Thoracic aorta (tissue), 2 donors: ENCODE measurements at places on chromosomes 3 and 15.

DNA sequence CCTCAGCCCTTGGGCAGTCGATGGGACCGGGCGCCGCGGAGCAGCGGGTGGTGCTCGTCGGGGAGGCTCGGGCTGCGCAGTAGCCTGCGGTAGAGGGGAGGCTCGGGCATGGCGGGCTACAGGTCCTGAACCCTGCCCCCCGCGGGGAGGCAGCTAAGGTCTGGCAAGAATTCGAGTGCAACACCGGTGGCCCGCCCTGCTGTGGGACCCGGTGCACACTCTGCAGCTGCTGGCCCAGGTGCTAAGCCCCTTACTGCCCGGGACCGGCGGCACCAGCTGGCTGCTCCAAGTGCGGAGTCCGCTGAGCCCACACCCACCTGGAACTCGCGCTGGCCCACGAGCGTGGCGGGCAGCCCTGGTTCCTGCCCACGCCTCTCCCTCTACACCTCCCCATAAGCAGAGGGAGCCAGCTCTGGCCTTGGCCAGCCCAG lies 377.7 kb upstream of the RBMS3 start:
- DNase-seq: no peak

DNA sequence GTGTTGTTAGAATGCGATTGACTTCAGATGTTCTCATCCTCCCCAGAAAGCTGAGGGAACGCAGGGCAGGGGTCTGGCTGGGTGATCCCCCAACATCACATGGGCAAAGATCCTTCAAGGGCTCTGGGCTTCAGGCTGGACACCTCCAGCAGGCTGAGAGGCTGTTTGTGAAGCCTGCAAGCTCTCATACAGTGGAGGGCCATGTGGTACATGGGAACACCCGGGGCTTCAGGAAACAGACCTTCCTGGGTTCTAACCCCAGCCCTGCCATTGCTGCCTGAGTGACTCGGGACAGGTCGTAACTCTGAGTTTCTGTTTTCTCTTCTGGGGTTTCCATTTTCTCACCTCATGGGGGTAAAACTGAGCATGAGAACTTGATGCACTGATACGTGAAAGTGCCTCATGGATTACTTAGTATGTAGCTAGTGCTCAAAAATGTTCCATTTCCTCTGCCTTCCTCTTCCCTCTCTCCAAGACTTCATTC lies 81.2 kb downstream of the TLE3 start:
- DNase-seq: no peak

GRCh38 chr3:60268123-60268522 lies 983.1 kb downstream of the FHIT start:
- no peak for DNase-seq

DNA sequence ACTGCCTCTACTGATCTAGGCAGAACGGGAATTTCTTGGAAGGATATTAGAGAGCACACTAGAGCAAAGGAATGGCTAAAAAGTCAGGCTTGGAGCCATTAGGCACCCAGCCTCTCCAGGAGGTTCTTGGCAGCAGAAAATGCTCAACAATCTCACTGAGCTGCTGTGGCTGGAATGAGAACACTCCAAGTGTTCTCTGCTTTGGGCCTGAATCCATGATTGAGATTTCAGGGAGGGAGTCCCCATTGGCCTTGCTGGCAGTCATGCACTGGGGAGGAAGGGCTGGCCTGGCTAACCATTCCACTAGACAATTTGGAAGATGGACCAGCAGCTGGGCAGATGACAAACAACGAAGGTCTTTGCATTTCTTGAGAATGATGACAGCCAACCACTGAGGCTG lies 362.6 kb downstream of the SHQ1 start:
- DNase-seq: no peak

GRCh38 chr15:31435912-31436628 lies 109.4 kb downstream of the KLF13 start:
- no peak for DNase-seq

GRCh38 chr15:88141269-88141889 lies 115.2 kb downstream of the NTRK3 start:
- no peak for DNase-seq

DNA sequence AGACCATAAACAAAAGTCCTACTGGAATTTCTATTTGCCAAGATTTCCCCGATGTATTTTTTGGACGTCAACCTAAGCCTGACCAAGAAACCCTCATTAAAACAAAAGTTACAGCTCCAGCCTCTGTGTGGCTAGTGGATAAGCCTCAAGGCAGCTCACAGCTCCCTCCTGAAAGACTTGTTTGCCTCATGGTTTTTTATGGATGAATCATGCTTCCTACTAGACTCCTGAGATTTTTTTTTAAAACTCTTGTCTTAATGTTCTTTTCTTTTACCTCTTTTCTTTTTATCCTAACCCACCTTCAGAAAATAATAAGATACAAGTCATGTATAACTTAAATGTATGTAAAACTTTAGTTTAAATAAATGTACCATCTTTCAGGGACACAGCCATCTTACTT lies 52.4 kb downstream of the SUCNR1 start:
- no peak for DNase-seq

- no peak for DNase-seq
Observed at GRCh38 chr15:83204697-83205096, 2.9 kb downstream of the HDGFL3 start.

DNA sequence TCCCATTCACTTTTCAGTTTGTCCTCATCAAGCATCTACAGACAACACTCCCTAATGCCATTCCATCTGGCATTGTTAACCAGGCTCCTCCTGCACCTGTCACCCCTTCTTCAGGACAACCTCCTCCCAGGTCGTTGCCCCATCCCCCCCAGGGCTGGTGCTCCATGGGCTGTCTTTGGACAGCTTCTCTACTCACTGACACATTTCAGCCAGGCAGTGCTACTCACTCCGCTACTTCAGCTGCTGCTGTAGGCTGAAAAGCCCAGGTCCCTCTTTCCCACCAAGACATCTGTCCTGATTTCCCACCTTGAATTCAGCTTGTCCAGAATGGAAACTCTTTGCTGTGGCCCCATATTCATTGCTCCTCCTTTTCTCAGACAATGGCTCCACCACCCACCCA lies 61.9 kb downstream of the ADAMTS17 start:
- DNase-seq: no peak

GRCh38 chr15:47742334-47742733 lies 25.0 kb downstream of the SEMA6D start:
- no peak for DNase-seq
